ENCODE measurements at places on chromosomes 2 and 18.

GRCh38 chr2:33777786-33778185 lies 178.7 kb upstream of the FAM98A start:
- peak; percentile 66 for DNase-seq

DNA sequence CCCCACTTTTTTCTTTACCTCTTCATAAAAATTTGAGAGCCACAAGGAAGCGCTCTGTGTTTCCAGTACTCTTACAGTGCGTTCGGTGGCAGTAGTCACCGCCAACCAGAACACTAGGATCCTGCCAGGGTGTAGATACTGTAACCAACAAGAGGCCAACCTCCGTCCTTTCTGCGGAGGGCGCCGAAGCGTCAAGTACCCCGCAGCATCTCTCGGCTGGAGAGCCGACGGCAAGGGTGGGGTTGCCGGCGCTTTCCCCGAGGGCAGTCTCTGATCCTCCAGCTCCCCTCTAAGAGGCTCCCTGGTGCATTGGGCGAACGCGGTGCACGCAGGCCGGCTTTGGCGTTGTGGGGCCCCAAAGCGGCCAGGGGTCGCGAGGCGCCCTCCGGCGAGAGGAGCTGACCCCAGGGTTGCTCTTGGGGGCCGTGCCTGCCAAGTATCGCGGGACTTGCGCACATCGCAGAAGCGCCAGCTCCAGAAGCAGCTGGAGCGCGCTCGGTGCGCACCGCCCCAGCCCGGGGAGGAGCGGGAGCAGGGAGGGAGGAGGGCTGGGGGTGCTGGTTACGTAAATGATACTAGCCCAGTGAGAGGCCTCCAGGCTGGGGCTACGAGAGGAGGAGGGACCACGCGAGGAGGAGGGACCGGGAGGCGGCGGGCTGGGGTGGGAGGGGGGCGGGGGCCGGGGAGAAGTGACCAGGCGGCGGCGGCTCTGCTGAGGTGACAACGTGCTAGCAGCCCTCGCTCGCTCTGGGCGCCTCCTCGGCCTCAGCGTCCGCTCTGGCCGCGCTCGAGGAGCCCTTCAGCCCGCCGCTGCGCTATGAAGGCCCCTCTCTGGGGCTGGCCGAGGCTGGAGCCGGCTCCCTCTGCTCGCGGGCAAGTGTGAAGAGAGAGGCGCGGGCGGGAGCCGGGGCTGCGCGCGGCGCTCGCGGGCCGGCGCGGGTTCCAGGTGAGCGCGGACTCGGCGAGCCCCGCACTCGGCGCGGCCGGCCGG lies at the start of gene GALNT13:
Gene GALNT13, plus strand, starts transcription at position 692 of the 991 bp plus-strand sequence.
- DNase-seq = no peak

GRCh38 chr2:188032306-188032705 lies 259.4 kb upstream of the GULP1 start:
- no peak for DNase-seq

DNA sequence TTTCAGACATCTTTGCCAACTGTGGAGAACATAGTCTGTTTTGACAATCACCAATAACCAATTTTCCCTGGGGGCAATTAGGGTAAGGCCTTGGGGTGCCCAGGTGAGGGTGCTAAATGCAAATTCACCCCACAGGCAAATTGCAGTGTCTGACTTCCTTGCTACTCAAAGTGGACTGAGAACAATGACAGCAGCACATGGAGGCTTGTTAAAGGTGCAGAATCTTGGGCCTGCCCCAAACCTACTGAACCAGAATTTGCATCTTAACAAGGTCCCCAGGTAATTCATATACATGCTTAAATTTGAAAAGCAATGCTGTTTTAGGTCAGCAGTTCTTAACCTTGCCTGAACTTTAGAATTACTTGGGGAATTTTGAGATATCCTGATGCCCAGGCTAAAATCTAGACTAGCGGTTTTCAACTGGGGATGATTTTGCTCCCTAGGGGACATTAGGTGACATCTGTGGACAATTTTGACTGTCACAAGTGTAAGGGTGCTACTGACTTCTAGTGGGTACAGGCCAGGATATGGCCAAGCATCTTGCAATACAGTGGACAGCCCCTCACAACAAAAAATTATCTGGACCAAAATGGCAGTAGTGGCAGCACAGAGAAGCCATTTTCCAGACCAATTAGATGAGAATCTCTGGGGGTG lies 80.2 kb upstream of the GCFC2 start:
- no peak for DNase-seq

GRCh38 chr2:170217778-170218251 lies 39.9 kb downstream of the MYO3B start:
- peak; percentile 89 for DNase-seq

DNA sequence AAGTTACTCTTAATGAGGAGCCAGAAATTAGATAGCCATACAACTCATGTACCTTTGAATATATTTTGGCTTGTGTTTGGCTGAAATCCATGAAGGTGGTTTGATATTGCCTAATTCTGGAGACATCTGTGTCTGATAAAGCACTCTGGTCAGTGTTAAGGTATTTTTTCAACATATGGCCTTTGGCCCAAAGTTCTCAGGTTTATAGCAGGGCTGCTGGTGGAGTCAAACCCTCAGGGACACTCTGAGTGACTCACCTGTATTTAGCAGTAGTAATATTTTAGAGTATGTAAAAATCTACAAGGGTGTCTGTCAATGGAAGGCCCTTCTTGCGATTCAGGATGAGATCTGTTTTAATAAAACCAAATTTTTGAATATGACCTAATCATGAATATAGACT lies 666.5 kb downstream of the SLC4A3 start:
- DNase-seq = no peak

DNA sequence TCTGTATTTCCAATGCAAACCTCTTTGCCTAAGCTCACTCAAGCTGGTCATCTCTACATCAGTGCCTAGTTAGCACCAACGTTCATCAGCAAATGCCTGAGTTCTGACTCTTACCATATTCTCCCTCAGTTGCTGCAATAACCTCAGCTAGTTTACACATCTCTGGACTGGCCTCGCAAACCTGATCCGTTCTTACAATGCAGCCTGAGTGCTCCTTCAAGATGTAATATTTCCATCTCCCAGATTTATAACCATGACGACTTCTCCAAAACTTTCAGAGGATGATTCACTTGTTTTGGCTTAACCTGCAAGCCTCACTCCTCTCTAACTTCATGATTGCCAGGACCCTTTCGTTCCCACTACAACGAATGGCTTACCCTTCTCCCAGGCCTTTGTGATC lies 69.7 kb downstream of the DIPK1C start:
- DNase-seq = no peak

GRCh38 chr2:70090706-70091334 lies 3.5 kb downstream of the PCBP1 start:
- DNase-seq = no peak

DNA sequence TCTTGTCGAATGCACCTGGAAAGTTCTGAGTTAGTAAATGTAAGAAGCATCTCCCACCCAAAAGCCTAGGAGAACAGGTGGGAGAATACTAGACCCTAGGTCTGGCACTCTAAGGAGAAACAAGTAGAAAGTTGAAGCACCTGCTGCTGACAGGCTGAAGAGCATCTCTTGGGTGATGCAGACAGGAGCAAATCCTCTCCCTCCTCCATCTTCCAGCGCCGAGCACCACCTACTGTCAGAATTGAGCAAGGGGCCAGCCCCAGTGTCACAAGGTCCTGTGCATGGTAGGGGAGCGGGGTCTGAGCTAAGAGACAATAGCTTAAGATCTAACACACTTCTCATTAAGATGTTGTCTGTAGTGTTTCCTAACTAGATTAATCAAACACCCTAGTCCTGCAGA lies 52.9 kb downstream of the HK2 start:
- no peak for DNase-seq

GRCh38 chr2:527581-527980 lies 149.6 kb downstream of the TMEM18 start:
- DNase-seq = no peak

GRCh38 chr2:109436610-109437225 lies 177.0 kb downstream of the SEPTIN10 start:
- DNase-seq = no peak

GRCh38 chr18:75475228-75475627 lies 47.7 kb upstream of the SMIM21 start:
- DNase-seq = peak; percentile 88

GRCh38 chr2:197107291-197108269 lies 181.1 kb upstream of the PGAP1 start:
- DNase-seq = peak; percentile 24

DNA sequence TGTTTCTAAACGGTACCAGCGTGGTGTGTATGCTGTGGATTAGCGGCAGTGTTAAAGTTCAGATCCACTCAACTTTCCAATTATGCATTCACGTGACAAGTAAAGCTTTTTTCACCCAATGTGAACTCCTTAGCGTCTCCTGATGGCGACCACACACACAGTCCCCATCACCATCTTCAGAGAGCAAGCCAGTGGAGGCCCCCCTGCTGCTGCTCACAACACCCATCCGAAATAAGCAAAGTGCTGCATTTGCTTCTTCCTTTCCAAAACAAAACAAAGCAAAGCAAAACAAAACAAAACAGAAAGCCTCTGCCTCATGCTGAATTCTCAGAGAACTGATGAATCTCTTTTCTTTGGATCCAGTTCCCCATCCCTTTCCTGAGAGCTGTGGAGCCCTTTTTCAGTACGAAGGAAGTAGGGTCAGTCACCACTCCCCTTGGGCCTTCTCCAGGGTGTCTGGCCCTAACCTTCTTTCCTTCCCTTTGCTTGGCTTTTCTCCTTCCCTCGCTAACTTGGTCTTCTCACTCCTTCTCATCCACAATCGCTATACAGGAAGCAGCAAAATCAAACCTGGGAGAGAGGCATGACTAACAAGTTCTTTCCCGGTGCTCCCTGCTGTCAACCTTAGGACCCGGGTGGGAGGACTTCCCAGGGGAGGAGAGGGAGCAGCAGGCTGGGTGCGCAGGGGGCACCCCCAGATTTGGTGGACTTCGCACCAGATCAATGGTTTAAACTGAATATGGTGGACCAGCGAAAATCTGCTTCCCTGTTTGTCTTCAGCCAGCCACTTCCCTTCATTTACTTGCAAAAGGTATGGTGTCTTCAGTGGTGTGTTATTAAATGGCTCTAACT lies 56.0 kb downstream of the NRP2 start:
- DNase-seq = no peak

- no peak for DNase-seq
Measured at GRCh38 chr2:218895759-218896500, 15.3 kb downstream of the WNT10A start.

DNA sequence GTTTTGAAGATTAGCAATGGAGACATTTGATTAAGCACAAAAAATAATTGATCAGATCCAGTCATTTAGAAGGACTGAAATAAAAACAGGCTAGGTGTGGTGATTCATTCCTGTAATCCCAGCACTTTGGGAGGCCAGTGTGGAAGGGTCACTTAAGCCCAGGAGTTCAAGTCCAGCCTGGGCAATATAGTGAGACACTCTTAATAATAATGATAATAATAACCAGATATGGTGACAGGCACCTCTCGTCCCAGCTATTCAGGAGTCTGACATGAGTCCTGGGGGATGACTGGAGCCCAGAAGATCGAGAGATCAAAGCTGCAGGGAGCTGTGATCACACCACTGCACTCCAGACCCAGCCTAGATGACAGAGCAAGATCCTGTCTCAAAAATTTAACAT lies 3.5 kb upstream of the FN1 start:
- no peak for DNase-seq

DNA sequence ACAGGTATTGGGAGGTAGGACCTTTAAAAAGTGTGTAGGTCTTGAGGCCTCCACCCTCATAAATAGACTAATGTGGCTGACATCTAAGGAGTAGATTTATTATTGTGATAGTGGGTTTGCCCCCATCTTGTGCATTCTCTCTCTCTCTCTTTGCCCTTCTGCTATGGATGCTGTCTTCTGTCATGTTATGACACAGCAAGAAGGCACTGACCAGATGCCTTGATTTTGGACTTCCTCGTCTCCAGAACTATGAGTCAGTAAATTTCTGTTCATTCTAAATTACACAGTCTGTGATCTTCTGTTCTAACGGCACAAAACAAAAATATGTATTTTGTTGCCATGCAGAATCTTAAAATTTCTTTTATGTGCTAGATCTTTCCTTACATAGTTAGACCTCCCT lies 66.9 kb downstream of the ATAD2B start:
- DNase-seq = peak; percentile 4

GRCh38 chr2:16686641-16687040 lies 21.0 kb upstream of the CYRIA start:
- DNase-seq = no peak

DNA sequence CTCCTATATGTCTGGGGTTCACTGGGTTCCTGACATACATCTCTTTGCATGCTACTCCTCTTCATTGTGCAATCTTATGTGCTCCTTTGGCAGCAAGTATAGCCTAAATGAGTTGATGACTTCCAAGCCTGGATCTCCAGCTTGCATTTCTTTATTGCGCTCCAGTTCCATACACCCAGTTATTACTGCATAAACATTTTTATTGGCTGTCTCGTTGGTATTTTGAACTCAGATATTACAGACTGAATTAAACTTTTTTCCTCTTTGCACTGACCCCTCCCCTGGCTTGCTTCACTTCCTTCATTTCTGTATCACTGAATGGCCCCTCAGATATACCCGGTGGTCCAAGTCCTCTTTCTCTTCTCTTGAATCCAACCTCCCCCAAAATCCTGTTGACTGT lies 219.2 kb downstream of the MC4R start:
- DNase-seq = no peak

DNA sequence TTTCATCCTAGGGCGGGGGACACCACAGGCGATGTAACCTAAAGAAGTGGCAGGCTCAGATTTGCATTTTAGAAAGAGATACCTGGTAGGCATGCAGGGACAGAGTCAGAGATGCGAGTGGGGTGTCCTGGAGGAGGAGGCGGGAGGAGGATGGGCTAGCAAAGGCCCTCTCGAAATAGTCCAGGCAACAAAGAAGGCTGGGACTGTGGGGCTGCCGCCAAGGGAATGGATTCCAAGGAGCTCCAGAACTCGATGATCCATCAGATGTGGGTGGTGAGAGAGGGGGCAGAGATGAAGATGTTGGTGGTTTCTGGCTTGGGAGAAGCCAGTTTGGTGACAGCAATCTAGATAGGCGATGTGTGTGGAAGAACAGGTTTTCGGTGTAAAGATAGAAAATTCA lies 12.5 kb upstream of the INPP5D start:
- no peak for DNase-seq

GRCh38 chr2:200042102-200042735 lies 86.8 kb downstream of the MAIP1 start:
- DNase-seq = peak; percentile 25
